ENCODE measurements at places on chromosomes 16 and 17.

DNA sequence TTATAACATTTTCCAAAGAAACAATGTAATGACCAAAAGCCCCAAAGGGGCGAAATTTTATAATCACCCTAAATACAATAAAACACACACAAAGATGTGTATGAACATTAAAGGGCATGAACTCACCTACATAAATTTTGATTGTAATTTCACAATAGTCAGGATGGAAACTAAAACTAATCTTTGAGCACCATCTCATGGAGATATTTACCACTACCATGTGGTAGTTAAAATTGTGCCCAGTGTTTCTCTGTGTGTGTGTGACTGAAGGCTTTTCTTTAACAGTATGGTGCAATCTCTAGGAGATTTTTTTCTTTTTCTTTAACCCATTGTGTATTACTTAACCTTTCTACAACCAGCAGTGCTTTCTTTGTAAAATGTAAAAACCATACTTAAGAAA, 19.7 kb upstream of the MEIOC start:
- peak; percentile 69 for DNase-seq

GRCh38 chr17:57521606-57522005, 223.5 kb downstream of the CCDC182 start:
- DNase-seq = no peak

DNA sequence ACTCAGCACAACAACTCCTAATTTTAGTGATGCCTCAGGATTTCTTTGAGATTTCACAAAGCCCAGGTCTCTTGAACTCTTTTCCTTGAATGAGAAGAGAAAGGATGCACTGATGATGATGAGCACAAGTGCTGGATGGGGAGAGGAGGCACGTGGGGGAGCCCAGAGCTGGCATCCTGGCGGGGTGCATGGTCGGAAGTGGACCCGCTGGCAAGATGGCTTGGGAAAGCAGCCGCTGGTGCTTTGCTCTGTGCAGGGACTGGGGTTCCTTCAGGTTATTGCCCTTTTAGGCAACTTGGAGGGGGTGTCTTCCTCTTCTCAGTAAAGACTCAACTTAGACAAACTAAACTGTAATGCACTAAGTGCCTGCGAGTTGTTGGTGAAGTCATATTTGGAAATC, 22.3 kb downstream of the CALB2 start:
- no peak for DNase-seq

- DNase-seq = peak; percentile 83
Measured at GRCh38 chr16:89922477-89922883, 662 bp upstream of the TUBB3 start.

DNA sequence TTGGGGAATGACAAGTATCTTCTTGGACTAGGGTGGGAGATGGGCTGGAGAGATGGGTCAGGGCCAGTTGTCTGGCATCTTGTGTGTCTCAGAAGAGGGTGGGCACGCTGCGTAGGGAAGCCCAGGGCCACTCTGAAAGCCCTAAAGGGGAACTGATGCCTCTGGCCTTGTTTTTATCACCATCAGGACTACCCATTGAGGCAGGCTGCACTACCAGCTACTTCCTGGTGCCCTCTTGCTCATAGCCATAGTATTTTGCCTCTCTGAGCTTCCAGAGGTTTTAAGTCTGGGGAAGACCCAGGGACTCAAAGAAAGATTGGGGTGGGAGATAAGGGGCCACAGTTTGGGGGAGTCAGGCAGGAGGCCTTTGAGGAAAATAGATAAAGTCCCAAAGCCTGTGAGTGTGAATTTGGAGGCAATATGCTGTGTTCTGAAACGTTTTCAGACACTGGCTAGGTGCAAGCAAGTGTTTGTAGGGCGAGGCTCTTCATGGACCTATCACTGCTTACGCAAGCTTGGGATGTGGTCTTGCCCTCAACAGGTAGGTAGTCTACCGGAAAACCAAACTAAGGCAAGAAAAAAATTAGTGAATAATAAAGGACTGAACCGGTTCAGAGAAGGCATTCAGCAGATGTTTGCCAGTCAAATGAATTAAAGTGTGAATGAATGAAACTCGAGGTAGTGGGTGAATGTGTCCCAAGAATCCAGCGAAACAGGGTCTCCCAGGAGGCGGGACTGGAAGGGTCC, 688 bp upstream of the ITGB3 start:
- DNase-seq = no peak

- DNase-seq = no peak
Measured at GRCh38 chr16:61817583-61818278, 218.5 kb downstream of the CDH8 start.

DNA sequence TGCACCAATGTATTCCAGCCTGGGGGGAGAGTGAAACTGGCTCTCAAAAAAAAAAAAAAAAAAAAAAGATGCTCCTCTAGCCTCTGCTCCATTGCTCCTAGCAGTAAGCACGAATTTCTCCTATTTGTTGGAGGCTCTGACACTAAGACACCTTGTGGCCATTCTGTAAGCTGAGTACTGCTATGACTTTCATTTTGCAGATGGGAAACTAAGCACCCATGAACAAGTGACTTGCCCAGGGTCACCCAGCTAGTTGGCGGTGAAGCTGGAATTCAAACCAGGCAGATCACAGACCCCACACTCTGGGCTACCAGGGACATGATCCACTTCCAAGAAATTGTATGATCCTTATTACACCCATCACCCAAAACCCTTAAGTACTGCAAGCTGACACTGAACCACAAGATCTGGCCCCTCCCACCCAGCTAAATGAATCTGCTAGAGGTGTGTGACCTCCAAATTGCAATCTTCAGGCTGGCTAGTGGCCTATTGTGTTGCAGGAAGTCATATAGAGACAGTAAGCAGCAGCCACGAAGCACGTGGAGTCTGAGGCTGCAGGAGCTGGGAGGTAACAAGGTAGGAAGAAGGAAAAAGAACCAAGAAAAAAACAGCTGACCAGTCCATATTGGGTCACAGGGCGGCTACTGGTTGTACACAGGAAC, 209.4 kb downstream of the XYLT1 start:
- DNase-seq = no peak

- DNase-seq = no peak
Measured at GRCh38 chr17:12790249-12791106, 1.2 kb downstream of the ARHGAP44 start.

GRCh38 chr16:15530085-15530484, 95.7 kb downstream of the BMERB1 start:
- DNase-seq = no peak

DNA sequence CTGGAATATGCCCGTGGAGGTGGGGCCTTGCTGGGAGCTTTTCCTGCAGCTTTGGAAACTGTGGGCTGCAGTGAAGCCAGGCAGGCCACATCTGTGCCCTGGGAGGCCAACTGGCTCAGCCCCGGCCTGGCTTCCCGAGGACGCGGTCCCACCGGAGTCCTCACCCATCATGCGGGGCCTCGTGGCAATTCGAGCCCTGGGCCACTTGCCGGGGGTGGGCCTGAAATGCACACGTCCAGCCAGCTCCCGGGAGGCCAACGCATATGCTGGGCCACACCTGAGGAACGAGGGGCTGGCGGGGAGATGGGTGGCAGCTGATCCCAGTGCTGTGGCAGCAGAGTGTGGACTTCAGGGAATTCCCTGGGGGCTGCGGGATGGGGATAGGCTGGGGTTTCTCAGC, 172.4 kb upstream of the GSE1 start:
- no peak for DNase-seq

- no peak for DNase-seq
Measured at GRCh38 chr17:12567077-12568053, 98.3 kb upstream of the MYOCD start.

DNA sequence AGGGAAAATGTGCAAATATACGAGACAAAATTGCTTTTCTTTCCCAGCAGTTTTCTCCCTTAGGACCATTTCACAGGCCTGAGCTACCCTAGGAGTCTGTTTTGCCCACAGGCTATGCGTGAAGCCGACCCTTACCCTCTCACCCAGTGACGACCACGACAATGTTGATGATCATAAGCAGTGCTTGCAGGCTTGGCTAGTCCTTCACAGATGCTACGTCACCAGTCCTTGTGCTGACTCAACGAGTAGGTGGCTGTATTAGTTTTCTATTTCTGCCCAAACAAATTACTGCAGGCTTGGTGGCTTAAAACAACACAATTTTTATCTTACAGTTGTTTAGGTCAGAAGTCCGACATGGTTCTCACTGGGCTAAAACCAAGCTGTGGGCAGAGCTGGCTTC, 574.6 kb upstream of the HSBP1 start:
- DNase-seq = no peak

- peak; percentile 22 for DNase-seq
Measured at GRCh38 chr17:10135539-10136257, 62.7 kb downstream of the GAS7 start.

- DNase-seq = no peak
Measured at GRCh38 chr17:60321336-60322055, 70.4 kb downstream of the USP32 start.

DNA sequence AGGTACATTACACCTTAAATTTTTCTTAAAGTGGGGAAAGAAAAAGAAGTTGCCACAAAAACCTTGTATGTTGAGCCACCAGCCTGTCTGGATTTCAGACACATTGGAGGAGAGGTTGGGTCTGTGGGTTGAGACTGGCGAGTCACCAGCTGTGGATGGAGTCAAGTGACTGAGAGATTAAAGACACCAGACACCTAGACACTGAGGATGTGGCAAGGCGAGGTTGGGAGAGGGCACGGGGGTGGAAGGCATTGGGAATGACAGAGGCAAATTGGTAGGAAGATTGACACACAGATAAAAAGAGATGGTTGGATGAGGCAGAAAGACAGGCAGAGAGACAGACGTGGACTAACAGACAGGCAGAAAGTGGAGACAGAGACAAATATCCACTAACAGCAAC, 49.6 kb downstream of the KCNJ12 start:
- DNase-seq = no peak

GRCh38 chr16:69494991-69495392, 70.6 kb downstream of the CYB5B start:
- DNase-seq = peak; percentile 45

GRCh38 chr17:39647256-39647655, 10.3 kb downstream of the STARD3 start:
- DNase-seq = no peak

GRCh38 chr16:27585200-27585599, 35.3 kb downstream of the KATNIP start:
- no peak for DNase-seq

- DNase-seq = no peak
Measured at GRCh38 chr17:81271226-81271625, 23.9 kb downstream of the SLC38A10 start.

DNA sequence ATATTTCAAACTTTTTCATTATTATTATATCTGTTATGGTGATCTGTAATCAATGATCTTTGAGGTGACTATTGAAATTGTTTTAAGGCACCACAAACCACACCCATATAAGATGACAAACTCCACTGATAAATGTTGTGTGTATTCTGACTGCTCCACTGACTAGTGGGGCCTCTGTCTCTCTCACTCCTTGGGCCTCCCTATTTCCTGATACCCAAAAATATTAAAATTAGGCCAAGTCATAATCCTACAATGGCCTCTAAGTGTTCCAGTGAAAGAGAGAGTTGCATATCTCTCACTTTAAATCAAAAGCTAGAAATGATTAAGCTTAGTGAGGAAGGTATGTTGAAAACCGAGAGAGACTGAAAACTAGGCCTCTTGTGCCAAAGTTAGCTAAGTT, 23.4 kb downstream of the CYLD start:
- DNase-seq = no peak

DNA sequence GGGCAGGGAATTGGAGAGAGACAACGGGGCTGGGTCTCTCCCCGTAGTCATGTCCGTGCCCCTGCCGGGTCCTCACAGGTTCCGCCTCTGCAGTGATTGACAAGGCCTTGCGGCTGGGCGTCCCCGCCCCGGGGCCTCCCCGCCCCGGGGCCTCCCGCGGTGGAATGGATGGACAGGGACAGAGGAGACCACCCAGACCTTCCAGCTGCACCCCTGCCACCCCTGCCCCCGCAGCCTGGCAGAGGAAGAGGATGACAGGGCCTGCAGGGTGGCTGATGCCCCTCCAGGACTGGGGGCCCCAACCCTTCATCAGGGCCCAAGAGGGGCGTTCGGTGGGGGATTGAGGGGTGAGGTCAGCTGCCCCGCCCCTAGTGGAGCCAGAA, 216.4 kb upstream of the CIBAR2 start:
- DNase-seq = no peak

DNA sequence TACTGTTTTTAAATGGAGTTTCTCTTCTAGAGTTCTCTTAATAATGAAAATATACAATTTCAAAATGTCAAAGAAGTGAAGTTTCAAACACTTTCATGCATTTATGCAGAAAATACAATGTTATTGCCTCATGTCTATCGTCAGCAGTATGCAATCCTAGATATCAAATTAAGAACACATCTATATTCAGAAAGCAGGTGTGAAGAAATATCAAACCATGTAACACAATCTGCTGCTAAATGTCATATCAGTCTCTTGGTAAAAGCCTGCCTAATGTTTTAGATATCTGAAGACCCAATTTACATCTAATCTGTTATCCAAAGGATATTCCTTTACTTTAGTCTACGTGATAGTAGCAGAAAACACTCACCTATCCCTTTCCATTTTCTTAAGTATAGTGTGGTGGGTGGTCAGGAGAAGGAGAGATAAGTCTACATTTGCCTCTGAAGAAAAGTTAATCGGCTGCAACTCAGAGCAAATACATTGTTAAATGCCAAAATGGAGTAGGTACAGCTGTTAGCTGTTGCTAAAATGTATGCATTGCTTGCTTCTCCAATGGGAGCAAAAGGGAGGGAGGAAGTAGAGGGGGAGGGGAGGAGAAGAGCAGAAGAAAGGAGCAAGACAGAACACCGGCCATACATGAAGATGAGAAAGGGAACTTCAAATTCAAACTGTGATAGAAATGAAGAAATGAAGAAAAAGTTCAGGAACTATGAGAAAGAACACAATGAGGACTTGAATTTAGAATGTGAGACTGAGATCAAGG, 64.9 kb downstream of the ITFG1 start:
- DNase-seq = no peak

GRCh38 chr16:81088836-81089235, 7.4 kb downstream of the GCSH start:
- no peak for DNase-seq

DNA sequence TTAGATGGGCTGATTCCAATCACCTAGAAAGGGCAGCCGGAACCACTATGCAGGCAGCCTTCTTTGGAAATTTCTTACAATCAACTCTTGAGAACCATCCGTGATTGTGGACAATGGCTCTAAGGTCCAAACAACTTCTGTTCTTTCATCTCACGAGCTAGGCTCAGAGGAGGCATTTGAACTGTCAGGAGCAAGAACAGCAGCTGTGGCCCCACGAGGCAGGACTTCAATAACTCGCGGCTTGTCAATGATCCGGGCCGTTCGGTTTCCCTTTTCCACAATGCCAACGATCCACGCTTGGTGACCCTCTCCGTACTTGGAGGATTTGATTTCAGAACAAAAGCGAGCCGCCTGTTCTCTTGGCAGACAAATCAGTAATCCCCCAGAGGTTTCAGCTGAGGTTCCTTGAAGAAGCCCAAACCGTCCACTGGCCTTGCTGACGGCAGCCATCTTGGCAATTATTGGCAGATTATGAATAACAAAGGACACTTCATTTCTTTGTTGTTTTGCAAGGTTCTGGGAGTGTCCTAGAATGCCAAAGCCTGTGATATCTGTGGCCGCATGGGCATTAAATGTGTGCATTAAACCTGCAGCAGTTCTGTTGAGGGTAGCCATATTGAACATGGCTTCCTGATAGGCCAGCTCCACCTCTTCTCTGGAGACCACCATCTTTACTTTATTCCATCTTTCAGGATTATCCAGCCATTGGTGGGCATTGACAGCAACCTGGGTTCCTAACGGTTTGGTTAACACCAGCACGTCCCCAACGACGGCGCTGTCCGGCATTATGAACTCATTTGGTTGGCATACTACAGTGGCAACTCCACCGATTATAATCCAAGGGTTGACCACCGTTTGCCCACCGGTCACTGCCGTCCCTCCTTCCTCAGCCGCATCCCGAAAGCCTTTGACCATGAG, 1.2 kb downstream of the SEPHS2 start:
- DNase-seq = no peak

- no peak for DNase-seq
Measured at GRCh38 chr16:11799017-11799381, 1.9 kb upstream of the ZC3H7A start.

Measured in A549 (cell line).